ENCODE measurements at places on chromosomes 4 and X.

DNA sequence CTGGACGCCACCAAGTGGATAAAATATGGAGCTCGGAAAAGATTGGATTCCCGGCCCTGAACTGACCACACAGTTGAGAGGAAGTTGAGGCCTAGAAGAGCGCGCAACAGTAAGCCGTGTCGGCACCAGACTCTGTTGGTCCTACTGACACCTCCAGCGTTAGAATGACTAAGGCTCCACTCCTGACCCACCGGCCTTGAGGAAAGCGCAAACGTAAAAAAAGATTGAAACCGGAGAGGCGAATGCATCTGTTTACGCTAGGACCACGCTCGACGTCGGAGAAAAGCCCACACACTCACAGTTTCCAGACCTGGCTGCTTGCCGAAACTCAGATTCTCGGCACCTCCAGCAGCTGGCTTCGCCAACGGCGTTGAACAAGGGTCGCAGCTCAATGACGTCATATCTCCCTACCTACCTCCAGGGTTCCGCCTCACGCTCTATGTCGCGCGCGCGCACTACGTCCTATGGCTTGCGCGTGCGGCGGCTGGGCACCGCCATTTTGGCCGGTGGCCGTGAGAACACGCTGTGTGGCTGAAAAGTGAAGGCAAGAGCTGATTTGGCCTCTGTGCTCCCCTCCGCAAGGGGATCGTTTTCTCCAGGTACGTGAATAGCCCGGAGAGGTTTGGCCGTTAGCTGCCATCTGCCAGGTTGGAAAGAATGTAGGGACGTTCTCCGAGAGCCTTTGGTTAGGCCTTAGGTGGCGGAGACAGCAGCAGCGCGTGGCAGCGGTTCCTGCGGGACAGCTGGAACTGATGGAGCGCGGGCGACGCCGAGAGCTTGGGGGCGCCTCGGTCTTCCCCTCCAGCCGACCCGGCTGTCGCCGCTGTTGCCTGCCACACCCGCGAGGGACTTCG, at the start of the genes ABCE1 and ANAPC10:
ABCE1 (plus strand) TSS at position 491 of the 854 bp plus-strand sequence. CDS start 6,102 bp downstream, outside the sequence.
ANAPC10 (minus strand) TSS at position 376 of the 854 bp plus-strand sequence. CDS start 2,097 bp downstream, outside the sequence.
- peak; percentile 91 for DNase-seq

GRCh38 chr4:72449705-72450104, 119.3 kb downstream of the ADAMTS3 start:
- no peak for DNase-seq

DNA sequence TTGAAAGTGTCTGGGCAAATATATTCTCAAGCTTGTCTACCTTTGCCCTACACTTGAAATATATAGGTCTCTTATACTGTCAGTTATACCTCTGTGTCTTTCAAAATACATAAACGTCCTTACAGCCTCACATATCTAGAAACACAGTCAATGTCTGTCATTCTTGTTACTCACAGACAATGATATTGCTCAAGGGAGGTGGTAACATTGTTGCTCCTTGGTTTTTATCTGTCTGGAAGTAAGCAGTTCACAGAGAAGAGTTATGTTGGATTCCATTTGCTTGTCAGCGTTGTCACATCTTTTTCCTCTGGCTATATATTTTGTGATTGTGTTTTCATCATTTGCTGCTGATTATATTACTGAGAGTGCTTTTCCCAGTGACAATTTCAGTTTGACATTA, 1528.9 kb downstream of the PCDH7 start:
- DNase-seq = no peak

DNA sequence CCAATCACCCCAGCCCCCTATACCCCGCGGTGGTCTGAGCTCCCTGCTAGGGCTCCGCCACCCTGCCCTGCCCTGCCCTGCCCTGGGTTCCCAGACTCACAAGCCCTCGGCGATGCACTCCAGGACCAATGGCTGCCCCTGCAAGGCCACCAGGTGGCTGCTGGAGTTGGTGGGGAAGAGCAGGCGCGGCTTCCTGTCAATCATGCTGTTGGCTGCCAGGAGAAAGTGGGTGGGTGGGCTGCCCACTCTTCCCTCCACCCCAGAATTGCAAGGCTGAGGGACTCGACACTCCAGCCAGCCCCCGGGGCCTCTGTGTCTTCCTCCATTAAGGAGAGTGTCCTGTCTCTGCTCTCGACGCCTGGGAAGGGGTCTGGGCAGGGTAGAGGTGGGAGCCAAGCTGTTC, 15.7 kb downstream of the L1CAM start:
- no peak for DNase-seq

GRCh38 chr4:70945046-70945445, 42.9 kb downstream of the MOB1B start:
- no peak for DNase-seq

- DNase-seq = no peak
Observed at GRCh38 chrX:43474321-43474720, 181.8 kb upstream of the MAOA start.

DNA sequence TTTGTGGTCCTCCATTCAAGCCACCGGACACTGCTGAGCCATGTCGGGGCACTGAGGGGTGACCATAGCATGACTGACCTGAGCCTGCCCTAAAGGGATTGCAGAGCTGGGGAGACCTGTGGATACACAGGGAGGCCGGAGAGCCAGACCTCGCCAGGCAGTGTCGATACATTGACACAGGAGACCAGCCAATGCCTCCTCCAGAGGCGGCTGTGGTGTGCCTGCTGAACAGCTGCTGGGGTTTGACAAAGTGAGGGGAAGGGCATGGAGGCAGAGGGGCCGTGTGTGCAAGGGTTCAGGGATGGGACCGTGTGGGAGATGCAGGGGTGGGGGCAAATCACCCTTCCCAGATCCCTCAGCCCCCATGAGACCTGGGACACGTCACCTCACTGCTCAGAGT, 48.0 kb downstream of the PPP2R2C start:
- no peak for DNase-seq

DNA sequence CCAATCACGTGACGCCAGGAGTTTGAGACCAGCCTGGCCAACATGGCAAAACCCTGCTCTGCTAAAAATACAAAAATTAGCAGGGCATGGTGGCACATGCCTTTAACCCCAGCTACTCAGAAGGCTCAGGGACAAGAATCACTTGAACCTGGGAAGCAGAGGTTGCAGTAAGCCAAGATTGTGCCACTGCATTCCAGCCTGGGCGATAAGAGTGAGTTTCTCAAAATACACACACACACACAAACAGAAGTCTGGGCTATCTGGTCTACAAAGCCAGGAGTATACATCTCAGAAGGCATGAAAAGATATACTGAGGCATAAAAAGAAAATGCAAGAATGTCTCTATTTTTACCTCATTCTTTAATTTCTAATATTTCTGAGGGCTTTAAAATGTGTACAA, 11.3 kb downstream of the YTHDC1 start:
- DNase-seq = no peak

DNA sequence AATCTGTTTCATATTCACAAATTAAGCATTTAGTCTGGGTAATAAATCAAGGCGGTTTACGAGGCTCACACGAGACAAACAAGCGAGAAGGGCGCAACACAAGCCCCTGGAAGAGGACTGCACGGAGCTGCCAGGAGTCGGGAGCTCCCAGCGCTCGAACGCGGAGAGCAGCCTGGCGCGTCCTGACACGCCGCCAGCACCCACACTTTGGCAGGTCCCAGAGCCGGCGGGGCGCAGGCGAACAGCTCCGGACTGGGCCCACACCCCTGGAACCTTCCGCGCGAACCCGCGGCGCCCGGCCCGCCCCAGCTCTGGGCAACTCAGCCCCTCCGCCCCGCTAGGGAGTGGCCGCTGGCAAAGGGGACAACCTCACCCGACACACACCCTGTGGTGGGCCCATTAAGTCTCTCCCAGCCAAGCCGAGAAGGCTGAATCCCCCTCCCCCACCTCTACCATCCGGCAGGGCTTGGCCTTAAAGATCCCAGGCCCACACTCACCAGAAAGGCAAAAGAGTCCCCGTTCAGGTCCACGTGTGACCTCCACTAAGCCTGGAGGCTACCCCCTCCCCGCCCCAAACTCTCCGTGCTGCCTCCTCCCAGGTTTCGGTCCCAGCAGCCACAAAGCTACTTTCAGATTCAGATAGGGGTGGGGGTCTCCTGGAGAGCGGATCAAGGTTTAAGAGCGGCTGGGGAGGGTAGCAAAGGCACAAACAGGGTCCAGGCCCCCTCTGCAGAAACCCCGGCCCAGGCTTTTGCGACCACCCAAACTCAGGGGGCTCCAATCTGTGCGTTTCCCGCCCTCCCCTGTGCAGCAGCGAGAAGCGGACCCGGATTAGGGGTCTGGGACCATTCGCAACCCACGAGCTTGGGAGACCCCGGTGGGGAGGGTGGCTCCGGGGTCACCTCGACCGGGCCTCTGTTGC, 47.5 kb upstream of the BCOR start:
- DNase-seq = no peak

- DNase-seq = no peak
Observed at GRCh38 chr4:36772154-36772516, 472.4 kb upstream of the NWD2 start.

DNA sequence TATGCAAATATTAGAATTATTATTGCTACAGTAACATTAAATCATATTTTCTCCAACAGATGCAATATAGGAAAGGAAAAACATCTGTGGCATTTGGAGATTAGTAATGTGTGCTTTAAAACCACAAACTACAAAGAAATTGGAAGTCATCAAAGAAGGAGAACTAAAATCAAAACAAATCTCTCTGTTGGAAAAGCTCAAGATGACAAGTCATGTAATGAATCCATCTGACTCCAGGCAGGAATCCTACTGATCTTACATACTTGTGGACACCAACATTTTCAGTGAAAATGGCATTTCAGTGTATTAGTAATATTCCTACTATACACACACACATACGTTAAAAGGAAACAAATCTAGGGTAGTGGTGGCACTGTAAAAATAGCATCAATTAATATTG, 98.2 kb downstream of the SLC39A8 start:
- DNase-seq = peak; percentile 61

GRCh38 chr4:182978152-182978827, 61.1 kb upstream of the DCTD start:
- DNase-seq = peak; percentile 18

- no peak for DNase-seq
Observed at GRCh38 chr4:176646311-176646710, 146.4 kb downstream of the VEGFC start.

DNA sequence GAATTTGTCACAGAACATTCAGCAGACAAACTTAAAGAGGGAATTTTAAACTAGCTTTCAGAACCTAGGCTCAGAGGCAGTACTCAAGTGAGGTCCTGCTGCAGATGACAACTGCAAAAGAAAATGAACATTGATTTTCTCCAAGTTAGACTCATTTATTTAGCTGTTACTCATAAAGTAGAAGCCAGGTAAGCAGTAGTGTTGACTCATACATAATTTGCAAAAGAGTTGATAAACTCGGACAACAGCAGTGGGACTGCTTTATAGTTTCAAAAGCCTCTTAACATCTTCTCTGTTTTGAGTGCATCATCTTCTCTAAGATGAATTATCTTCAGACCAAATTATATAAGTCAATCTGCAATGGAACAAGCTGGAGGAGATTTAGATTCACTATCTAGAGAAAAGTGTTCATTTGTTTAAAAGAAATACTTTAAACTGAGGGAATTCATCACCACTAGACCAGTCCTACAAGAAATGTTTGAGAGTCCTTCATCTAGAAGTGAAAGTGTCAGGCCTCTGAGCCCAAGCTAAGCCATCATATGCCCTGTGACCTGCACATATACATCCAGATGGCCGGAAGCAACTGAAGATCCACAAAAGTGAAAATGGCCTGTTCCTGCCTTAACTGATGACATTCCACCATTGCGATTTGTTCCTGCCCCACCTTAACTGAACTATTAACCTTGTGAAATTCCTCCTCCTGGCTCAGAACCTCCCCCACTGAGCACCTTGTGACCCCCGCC, 49.5 kb downstream of the COQ2 start:
- DNase-seq = no peak
